Activated CD4-positive, alpha-beta T cell treated with anti-CD3 and anti-CD28 coated beads for 1 hour (primary cell): ENCODE measurements at places on chromosomes 4 and X.

DNA sequence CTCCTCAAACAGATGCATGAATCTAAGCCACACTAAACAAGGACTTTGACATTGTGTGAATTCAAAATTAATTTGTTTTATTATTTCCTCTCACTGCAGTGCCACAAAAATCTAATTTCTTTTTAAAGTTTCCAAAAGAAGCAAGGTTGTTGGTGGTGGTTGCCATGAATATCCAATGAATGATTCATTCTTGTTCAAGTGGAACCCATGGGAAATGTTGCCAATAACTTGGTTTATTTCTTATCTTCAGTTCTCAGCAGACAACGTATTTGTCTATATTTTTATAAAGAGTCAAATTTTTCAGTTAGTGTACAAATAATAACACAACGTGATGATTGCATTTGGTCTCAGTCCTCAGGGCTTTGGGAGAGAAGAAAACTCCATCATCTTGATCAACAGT lies 309.4 kb upstream of the NOCT start:
- no peak for DNase-seq

GRCh38 chr4:64777286-64777685 lies 368.0 kb upstream of the TECRL start:
- DNase-seq: no peak

DNA sequence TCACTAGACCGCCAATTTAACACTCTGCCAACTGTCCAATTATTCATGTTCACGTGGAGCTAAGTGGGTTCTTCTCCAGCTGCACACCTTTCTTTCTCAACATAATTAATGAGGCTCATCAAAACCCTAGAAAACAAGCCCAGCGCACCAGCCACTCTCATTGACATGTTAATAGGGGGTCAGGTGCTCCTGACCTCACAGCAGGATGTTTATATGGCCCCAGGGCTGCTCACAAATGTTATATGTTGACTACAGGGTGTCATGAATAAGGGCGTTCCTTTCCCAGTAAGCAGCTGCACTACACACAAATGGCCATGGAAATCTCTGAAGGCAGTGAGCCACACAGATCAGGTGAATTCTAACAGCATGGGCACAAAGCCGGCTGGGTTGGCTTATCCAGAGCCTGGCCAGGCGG lies 209.8 kb downstream of the MGST2 start:
- no peak for DNase-seq

DNA sequence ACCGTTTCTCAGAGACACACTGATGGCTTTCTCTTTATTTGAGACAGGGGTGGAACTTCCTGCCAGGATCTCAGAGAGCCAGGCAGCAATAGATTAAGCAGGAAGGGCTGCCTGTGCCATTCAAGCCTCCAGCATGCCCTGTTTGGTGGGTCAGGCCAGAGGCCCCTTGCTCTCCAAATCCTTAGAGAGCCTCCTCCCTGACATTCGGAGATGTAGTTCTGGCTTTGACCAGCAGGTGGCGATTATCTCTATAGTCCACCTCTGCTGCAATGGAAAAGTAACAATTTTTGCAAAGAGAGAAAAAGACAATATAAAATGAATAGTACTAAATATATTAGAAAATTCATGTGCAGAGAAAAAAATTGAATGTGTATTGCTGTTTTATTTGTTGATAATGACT lies 93.9 kb downstream of the NXF2B start:
- peak; percentile 30 for DNase-seq

GRCh38 chr4:109908731-109909130 lies 4.0 kb upstream of the EGF start:
- DNase-seq: no peak

GRCh38 chr4:32752962-32753361 lies 2032.8 kb downstream of the PCDH7 start:
- DNase-seq: no peak

- DNase-seq: no peak
Measured at GRCh38 chr4:75997081-75997480, 6.3 kb upstream of the SDAD1 start.

DNA sequence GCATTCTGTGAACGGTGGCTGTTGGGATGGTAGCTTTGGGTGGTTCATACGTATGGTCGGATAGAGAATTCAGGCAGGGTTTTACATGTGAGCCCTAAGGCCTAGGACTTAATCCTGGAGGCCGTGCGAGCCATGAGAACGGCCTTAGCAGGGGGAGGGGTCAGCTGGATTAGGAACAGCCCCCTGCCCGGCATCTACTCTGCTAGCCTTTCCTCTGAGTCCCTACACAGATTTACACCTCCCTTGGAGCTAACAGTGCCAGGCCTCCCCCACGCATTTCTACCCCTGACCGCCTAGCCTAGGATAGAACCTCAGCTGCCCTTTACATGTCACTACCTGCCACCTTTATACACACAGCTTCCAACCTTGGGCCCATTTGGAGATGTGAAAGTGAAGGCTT lies 7.1 kb downstream of the PRAF2 start:
- DNase-seq: no peak

DNA sequence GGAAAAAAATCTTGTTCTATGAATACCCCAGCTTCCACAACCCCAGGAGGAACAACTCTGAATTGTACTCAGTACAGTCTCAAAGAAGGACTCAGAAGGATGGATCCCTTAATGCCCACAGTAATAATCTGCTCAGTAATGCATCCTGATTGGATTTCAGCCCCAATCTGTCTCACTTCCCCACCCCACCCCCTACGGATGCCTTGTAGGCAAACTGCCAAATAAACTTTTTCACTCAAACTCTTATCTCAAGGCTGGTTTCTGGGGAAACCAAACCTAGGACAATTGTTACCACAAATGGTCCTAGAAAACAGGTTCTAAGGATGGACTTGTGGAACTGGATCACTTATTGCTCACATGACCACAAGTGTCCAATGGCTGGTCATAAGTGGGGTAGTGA lies 1021.8 kb upstream of the INTU start:
- no peak for DNase-seq

DNA sequence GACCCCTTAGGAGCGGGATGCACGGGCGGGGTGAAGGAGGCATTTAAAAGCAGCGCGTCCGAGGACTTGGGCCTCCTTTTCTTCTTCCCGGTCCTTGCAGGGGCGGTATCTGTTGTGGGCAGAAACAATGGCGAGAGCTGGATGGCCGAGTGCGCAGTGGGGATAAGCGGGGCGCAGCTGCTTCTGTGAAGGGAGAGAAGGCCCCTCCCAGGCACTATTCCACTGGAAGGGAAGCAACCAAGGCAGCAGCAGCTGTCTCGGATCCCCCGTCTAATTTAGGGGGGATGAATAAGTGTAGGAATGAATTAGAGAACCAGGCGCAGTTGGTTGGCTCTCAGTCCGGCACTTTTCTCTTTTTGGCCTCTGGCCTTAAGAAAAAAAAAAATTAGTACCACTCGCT lies 995 bp downstream of the SMARCA5 start:
- no peak for DNase-seq

GRCh38 chrX:17546356-17546755 lies 171.4 kb downstream of the NHS start:
- DNase-seq: no peak

GRCh38 chr4:186622788-186623464 lies 67.6 kb upstream of the MTNR1A start:
- no peak for DNase-seq

GRCh38 chr4:90943311-90943710 lies 816.1 kb downstream of the CCSER1 start:
- DNase-seq: no peak

DNA sequence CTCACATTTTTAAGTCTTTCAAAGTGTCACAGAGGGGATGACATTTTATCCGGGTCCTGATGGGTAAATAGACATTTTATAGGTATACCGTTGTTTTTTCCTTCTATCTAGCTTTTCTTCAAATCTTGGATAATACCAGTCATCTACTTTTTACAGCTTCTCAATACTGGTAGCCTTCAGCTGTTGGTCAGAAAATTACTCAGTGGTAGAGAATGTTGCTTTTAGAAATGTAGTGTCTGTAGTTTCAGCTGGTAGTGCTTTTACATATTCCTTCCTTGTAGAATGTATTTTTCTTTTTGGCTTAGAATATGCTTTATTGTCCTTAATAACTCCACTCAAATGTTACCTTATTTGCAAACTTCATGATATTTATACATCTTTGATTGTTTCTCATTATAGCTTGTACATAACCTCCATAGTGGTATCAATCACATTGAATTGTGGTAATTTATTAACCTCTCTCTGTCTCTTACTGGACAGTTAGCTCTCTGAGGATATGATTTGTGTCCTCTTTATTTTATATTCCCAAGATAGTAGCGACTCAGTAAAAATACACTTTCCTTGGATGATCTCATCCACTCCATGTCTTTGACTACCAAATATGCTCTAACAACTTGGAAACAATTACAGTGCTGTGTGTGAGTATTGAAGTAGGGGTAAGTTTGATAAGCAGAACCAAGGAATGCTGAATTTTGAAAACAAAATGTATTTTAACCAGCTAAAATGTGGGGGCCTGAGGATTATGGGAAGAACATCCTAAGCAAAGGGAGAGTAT lies 53.8 kb downstream of the RAP1GDS1 start:
- no peak for DNase-seq

DNA sequence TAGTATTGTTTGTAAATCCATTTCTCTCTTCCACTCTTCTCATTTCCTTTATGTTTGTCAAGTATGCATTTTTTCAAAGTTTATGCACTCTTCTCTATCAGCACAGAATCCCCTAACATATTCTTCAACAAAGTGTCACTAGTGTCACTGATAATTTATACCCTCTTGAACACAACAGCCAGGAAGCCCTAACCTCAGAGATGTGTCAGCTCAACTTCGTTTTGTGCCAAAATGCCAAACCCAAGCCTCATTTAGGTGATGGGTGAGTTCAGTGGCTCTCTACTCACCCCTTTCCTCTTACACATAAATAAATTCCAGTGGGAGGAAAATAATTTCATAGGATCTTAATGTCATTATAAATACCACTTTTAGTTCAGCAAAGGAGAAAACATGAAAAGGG lies 22.4 kb upstream of the P2RY10 start:
- DNase-seq: no peak

- DNase-seq: no peak
Measured at GRCh38 chr4:151930372-151930771, 169.6 kb upstream of the GATB start.

- DNase-seq: peak; percentile 14
Measured at GRCh38 chrX:136268051-136269048, 17.1 kb upstream of the MAP7D3 start.

- no peak for DNase-seq
Measured at GRCh38 chr4:81635739-81636138, 164.0 kb upstream of the RASGEF1B start.

GRCh38 chrX:53163436-53163835 lies 61.6 kb downstream of the KDM5C start:
- no peak for DNase-seq

DNA sequence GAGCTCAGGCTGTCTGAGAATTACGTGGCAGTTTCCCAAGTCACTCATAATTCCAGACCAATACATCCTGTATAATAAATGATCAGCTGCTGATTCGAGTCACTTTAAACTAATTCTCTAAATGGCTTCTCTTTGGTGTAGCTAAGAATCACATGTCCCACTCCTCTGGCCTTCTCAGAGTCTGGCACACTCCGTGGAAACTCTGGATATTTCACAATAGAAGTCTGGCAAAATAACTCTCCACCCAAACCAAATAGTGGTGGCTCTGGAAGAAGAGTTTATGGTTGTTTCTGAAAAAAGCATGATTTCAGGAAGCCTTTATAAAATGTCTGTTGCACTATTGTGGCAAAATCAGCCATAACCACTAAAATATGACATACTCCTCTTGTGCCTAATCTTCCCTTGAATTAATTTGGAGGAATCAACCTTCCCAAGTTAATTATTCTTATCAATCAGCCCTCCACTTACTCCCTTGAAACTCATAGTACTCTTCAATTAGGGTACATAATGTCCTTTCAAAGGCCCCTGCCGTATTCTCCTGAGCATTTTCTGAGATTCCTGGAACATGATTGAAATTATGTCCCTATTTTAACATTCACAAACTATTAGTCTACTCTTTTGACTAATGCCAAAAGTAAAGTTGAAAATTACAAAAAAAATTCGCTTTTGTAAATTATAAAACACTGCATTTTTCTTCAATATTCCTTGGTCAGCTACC lies 991.6 kb downstream of the FAT4 start:
- no peak for DNase-seq

GRCh38 chrX:74536832-74537371 lies 77.5 kb downstream of the RLIM start:
- DNase-seq: no peak

DNA sequence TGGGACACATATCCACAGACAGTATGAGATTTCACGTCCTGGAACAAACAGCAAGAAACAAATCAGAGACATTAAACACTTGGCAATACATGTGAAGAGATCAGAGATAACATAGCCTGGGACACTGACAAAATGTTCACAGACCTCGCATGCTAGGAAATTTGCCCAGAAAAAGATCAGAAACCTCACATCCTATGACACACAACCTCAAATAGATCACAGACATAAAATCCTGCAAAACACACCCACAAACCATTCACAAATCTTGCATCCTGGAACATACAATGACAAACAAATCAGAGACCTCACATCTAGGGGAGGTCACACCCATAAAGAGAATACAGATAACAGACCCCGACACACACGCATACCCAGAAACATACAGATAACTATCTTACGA lies 18.0 kb downstream of the SUV39H1 start:
- DNase-seq: no peak

- no peak for DNase-seq
Measured at GRCh38 chrX:152220606-152221005, 82.2 kb upstream of the MAGEA10 start.

GRCh38 chrX:65451663-65452062 lies 82.9 kb downstream of the LAS1L start:
- DNase-seq: no peak

GRCh38 chr4:143404555-143404954 lies 67.9 kb downstream of the GAB1 start:
- DNase-seq: no peak

GRCh38 chr4:10083861-10084641 lies 32.5 kb downstream of the WDR1 start:
- DNase-seq: no peak

DNA sequence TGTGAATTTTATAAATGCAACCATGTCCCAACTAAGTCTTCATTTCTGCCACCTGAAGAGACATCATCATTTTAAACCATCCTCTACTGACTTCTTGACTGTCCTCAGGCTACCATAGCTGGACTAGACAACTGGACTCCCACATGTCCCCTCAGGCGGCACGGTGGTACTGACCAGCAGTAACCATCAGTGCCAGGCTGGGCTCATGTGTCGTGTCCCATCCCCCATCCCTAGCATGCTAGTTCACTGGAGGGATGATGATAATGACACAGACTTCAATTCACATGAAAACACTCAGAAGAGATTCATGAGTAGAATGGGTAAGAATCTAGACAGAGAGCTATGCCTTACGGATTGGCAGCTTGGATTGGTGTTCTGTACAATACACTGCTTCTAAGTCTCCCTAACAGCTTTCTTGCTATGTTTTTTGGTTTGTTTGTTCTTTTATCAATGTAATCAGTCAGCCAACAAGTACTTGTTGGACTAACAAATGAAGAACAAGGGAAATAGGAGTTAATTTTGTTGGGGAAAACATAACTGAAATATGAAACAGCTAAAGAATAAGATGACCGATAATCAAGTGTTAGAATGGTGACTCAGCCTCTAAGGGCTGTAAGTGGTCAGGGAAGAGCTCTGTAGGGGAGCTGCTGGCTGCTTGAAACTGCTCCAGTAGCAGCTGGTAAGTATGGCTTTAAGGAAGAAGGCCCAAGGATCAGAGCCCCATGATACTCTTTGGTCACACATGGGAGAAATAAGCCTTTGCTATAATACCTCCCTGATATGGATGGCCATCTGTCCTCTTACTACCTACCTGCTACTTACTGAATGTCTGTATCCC lies 10.3 kb downstream of the ZDHHC9 start:
- no peak for DNase-seq
